ENCODE measurements at places on chromosomes 2 and 18. TPM values are rescaled to one million over a fixed set of nuclear protein-coding genes. Genes with fewer than 3 reads are reported as not detected.

GRCh38 chr2:32877587-32878510 is 68.9 kb upstream of the LTBP1 start:
- H3K27ac ChIP-seq = no peak overlapping the region
- no peaks in the 10 kb centered on the region for H3K36me3 ChIP-seq
- DNase-seq = no peak
- H3K27me3 ChIP-seq = no peaks in the 10 kb centered on the region
- no peaks in the 10 kb centered on the region for H3K4me1 ChIP-seq

DNA sequence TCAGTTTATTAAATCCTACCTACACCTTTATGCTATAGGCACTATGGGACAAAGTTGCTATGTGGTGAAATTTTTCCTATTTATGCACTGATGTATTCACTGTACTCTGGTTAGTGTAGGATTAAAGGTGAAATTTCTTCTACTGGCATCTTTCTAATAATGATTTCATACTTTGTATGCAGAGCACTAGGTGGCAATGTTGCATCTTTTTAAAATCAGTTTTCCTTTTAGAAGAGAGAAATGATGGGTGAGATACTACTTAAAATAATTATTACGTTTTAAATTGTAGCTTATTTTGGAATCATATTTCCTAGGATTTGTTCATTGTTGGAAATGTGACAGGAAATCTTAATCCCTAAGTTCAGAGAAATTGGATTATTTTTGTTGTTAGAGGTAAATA is 150.9 kb downstream of the CD8B2 start:
- H3K4me3 ChIP-seq = no peak overlapping the region
- no peaks in the 10 kb centered on the region for H3K27me3 ChIP-seq
- no peaks in the 10 kb centered on the region for H3K4me1 ChIP-seq

DNA sequence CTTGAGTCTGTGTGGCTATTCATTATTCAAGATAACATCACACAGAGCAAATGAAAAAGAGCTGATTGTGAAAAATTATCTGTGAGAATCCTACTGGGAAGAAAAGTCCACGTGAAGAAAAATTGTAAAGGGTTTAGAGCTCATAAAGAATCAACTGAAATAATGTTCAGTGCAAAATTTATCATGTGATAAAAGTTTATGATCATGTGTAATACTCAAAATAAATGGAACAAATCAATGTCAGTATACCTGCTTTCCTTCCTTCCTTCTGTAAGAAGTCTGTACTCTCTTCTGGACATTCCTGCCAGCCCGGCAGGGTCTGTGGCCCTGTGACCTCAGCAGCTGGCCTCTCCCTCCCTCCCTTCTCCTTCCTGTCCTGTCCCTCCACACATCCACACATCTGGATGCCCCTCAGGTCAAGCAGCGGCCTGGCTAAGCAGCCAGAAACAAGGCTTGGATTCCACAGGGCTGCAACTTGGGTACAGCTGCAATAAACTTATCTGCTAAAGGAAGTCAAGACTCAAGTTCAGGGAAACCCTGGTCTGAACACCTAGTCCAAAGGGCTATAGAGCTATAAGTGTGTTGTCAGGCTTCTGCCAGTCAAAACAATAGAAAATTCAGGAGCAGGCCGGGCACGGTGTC is 172.1 kb downstream of the MREG start:
- no peak overlapping the region for H3K4me3 ChIP-seq
- no peaks in the 10 kb centered on the region for H3K36me3 ChIP-seq
- H3K27me3 ChIP-seq = no peaks in the 10 kb centered on the region
- H3K27ac ChIP-seq = no peak overlapping the region

TACR1 gene
- 4.2 TPM for total RNA-seq

PRKRA gene
- total RNA-seq = 67.7 TPM

DNA sequence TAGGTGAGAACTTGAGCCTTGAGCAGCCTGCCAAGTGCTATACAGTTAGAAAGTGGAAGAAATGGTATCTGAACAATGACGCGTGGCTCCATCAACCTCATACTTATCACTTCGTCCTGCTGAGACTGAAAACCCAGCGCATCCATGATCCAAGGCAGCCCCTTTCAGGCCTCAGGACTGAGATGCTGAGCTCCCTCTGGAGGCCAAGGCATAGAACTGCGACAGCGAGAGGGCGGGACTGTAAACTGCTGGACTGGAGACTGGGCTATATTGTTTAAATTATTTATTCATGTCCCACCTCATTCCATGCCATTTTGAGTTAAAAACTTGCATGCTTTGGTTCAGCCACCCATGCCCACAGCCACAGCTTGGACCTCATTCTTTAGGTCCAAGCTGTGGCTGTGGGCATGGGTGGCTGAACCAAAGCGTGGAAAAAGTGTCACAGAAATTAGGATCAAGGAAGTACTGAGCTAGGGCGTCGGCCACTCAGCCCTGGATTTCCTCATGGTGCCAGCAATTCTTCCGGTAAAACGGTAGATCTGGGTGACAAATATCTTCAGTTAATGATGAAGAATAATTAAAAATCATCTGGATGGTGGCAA is 195.5 kb downstream of the L3MBTL4 start:
- no peaks in the 10 kb centered on the region for H3K4me1 ChIP-seq
- H3K36me3 ChIP-seq = no peaks in the 10 kb centered on the region
- H3K27me3 ChIP-seq = no peaks in the 10 kb centered on the region
- H3K27ac ChIP-seq = no peak overlapping the region
- no peak overlapping the region for H3K4me3 ChIP-seq

INPP5D gene
- total RNA-seq = 11.4 TPM

FAM110C gene
- 7.3 TPM for total RNA-seq

DNA sequence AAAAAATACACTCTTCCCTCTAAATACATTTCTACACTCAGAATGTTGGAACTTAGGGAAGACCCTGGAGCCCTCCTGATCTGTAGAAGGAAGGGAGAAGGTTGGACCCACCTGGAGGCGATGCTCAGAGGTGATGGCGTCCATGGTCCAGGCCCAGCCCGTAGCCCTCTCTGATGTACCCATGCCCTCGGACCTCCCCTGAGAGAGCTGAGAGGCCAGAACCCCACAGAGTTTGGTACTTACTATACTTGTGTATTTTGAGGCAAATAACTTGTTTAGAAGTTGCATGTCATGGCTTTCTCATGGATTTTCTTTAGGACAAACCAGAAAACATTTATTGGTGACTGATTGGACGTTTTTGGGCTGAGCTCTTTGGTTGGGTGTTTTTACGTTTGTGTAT is 10.5 kb downstream of the CTDP1 start:
- H3K36me3 ChIP-seq = no peaks in the 10 kb centered on the region
- no peak for DNase-seq
- H3K27ac ChIP-seq = no peak overlapping the region
- H3K4me1 ChIP-seq = no peaks in the 10 kb centered on the region

OSR1 gene
- 9.3 TPM for total RNA-seq

GRCh38 chr18:7641813-7642212 is 74.7 kb downstream of the PTPRM start:
- no peaks in the 10 kb centered on the region for H3K27me3 ChIP-seq
- no peaks in the 10 kb centered on the region for H3K36me3 ChIP-seq
- peaks cover 5% of the 10 kb centered on the region for H3K4me1 ChIP-seq
- no peak for DNase-seq

SLC11A1 gene
- 11.4 TPM for total RNA-seq

DNA sequence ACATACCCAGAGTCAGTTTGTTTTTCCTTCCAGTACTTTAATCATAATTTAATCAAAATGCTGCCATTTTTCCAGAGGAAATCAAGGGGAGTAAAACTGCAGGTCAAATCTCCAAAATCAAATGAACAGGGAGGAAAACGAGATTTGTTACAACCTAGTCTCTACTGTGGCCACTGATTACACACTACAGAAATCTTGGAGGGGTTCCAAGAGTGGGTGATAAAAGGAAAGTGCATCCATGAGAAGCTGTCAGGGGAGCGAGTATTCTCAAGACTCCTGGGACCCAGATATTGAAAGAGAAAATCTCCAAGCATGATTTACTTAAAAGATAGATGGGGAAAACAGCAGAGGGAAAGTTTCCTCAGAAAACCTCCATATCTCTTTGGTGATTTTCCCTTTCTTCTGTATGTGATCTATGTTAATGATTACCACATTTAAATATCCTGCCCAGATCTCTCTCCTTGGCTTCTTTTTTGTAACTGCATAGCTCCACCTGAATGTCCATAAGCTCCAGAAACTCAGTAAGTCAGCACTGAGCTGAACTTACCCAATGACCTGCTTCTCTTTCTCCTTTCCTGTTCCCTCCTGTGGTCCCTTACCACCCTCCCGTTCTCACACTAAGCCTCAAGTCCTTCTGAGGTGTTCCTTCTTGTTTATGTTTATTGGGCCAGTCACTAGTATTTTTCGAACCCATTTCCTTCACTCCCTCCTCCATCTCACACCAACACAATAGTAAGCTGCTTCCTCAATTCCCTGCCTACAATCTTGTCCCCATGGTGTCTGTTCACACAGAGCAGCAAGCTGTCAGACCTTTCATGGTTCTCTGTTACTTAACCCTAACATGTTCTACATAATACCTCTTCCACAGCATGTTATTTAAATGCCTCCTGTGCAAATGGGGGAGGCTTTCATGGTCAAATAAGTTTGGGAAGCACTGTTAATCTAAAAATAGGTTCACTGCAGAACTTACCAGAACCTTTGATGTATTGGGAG is 73.9 kb upstream of the TWSG1 start:
- DNase-seq = no peak
- H3K27ac ChIP-seq = no peak overlapping the region
- no peak overlapping the region for H3K4me3 ChIP-seq
- H3K27me3 ChIP-seq = no peaks in the 10 kb centered on the region
- no peaks in the 10 kb centered on the region for H3K36me3 ChIP-seq

- no peak overlapping the region for H3K4me3 ChIP-seq
- no peaks in the 10 kb centered on the region for H3K36me3 ChIP-seq
- no peaks in the 10 kb centered on the region for H3K27me3 ChIP-seq
- DNase-seq = no peak
- no peaks in the 10 kb centered on the region for H3K4me1 ChIP-seq
- no peak overlapping the region for H3K27ac ChIP-seq
Observed at GRCh38 chr2:162041485-162041884, 32.5 kb downstream of the DPP4 start.

GRCh38 chr2:234378440-234378839 is 118.4 kb downstream of the ARL4C start:
- H3K4me3 ChIP-seq = no peak overlapping the region
- H3K27me3 ChIP-seq = no peaks in the 10 kb centered on the region
- no peaks in the 10 kb centered on the region for H3K36me3 ChIP-seq
- peaks cover 2% of the 10 kb centered on the region for H3K4me1 ChIP-seq

ACMSD gene
- not detected for total RNA-seq

GRCh38 chr2:15764683-15765011 is 173.0 kb downstream of the DDX1 start:
- no peaks in the 10 kb centered on the region for H3K27me3 ChIP-seq
- H3K36me3 ChIP-seq = no peaks in the 10 kb centered on the region
- H3K4me1 ChIP-seq = no peaks in the 10 kb centered on the region
- DNase-seq = no peak
- H3K4me3 ChIP-seq = no peak overlapping the region

DNA sequence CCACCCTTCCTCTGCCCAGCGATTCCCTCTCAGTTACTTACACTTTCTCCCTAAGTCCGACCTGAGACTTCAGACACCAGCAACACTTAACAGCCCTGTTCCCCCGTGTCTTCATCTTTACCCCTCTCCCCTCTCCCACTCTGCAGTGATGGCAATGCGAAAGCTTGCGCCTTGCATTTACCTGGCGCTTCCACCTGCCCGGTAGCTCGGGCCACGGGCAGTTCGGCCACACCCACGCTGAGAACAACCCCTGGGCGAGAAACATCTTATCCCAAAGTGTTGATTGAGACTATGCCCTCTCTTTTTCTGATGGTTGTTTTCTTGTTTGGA is 558 bp downstream of the DNAJC10 start:
- H3K4me1 ChIP-seq = no peaks in the 10 kb centered on the region
- peak; percentile 13 for DNase-seq
- peak overlapping the region; percentile 80 for H3K27ac ChIP-seq
- no peaks in the 10 kb centered on the region for H3K27me3 ChIP-seq
- no peaks in the 10 kb centered on the region for H3K36me3 ChIP-seq

DNA sequence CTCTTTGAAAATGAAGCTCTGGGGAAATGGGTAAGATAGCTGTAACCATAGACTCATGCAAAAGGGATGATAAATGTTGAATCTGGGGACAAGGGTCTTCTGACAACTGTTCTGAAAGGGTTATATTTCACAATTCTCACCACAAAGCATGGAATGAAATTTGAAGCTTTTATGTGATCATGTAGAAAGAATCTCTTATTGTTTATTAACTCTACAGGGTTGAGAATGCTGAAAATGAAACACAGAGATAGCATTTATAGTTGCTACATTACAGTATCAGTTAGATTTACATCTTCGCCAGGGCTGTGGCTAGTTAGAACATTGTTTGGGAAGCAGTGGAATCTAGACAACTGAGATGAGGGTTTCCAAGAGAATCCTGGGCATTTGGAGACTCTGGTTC is 97.4 kb upstream of the LHCGR start:
- H3K36me3 ChIP-seq = no peaks in the 10 kb centered on the region
- H3K4me3 ChIP-seq = no peak overlapping the region
- no peak for DNase-seq
- H3K4me1 ChIP-seq = no peaks in the 10 kb centered on the region
- H3K27me3 ChIP-seq = no peaks in the 10 kb centered on the region

DNA sequence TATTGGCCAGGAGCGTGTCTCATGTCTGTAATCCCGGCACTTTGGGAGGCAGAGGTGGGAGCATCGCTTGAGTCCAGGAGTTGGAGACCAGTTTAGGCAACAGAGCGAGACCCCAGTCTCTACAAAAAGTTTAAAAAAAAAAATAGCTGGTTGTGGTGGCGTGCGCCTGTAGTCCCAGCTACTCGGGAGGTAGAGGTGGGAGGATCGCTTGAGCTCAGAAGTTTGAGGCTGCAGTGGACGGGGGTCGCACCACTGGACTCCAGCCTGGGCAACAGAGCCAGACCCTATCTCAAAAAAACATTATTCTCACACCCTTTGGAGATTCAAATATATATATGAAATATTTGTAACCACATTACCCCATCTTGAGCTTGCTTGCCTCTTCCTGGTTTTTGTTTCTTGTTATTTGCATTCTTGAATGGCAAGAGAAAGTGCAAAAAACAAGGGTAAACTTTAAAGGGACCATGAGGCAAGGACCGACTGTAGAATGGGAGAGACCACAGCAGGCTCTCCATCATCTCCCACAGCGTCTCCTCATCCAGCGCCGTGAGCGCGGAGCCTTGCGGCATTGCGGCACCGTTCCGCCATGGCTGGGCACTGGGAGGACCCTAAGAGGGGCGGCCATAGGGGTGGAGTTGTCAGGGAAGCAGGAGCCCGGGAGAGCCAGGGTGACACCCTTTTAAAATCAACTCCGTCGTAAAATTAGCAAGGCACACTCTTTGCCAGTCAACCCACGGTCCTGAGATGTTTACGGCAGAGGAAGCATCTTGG is 1.4 kb downstream of the ELP2 start:
- H3K27ac ChIP-seq = no peak overlapping the region
- no peaks in the 10 kb centered on the region for H3K4me1 ChIP-seq
- no peak for DNase-seq
- no peaks in the 10 kb centered on the region for H3K36me3 ChIP-seq
- H3K4me3 ChIP-seq = peak overlapping the region; percentile 88
- H3K27me3 ChIP-seq = no peaks in the 10 kb centered on the region

GRCh38 chr2:18605115-18605514 is 15.7 kb upstream of the NT5C1B start:
- no peaks in the 10 kb centered on the region for H3K27me3 ChIP-seq
- no peak overlapping the region for H3K27ac ChIP-seq
- no peak for DNase-seq
- no peak overlapping the region for H3K4me3 ChIP-seq
- no peaks in the 10 kb centered on the region for H3K4me1 ChIP-seq
- no peaks in the 10 kb centered on the region for H3K36me3 ChIP-seq

- no peaks in the 10 kb centered on the region for H3K27me3 ChIP-seq
- no peak for DNase-seq
- no peaks in the 10 kb centered on the region for H3K36me3 ChIP-seq
- no peak overlapping the region for H3K27ac ChIP-seq
- H3K4me1 ChIP-seq = no peaks in the 10 kb centered on the region
Observed at GRCh38 chr2:235719146-235719942, 225.5 kb downstream of the AGAP1 start.

SULT1C3 gene
- not detected for total RNA-seq

All from prostate gland (tissue), 2 donors.